Spleen (tissue), 13 donors: ENCODE measurements at places on chromosomes 2 and 18. TPM values are rescaled to one million over a fixed set of nuclear protein-coding genes. Genes with fewer than 3 reads are reported as not detected.
A peak's percentile ranks its signal among the peaks of the same experiment; 100 is the strongest.

Gene ACMSD
- total RNA-seq, result not detected

Gene HAAO
- total RNA-seq, result 9.8 TPM

Gene UGT1A6
- not detected for total RNA-seq

Gene SERPINB5
- total RNA-seq, result not detected

Gene ERFE
- 0.49 TPM for total RNA-seq

DNA sequence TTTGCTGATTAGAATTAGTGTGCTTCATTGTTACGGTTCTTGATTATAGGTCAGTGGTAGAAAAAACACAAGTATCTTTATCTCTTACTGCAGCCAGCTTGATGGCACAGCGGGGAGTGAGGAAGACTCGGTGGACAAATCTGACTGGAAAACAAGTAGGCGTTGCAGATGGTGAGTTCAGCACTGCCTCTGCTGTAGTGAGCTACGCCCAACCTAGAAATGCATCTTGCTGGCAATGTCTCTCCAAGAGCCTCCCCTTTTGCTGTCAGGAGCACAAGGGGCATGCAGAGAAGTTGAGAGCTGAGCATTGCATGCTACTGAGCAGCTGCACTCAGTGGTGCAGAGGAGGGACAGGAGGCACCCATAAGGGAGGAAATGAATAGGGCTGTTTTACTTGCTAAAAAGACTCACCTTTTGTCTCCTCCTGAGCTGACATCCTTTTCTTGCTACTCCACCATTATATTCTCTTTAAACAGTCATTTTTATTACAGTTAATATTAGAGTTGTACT lies 977.3 kb upstream of the ACVR2A start:
- no peaks in the 10 kb centered on the region for H3K4me1 ChIP-seq
- H3K4me3 ChIP-seq, result no peak overlapping the region
- no peak for DNase-seq
- H3K36me3 ChIP-seq, result no peaks in the 10 kb centered on the region

- no peak for DNase-seq
- H3K27ac ChIP-seq, result no peak overlapping the region
- H3K4me1 ChIP-seq, result peaks cover 15% of the 10 kb centered on the region
These were observed 111.5 kb downstream of the MGAT5 start for GRCh38 chr2:134365356-134365755.

- no peaks in the 10 kb centered on the region for H3K36me3 ChIP-seq
- no peak overlapping the region for H3K27ac ChIP-seq
- H3K4me3 ChIP-seq, result no peak overlapping the region
- DNase-seq, result peak; percentile 62
- no peaks in the 10 kb centered on the region for H3K4me1 ChIP-seq
- no peaks in the 10 kb centered on the region for H3K27me3 ChIP-seq
These were observed 179.4 kb upstream of the HS6ST1 start for GRCh38 chr2:128498086-128498485.

DNA sequence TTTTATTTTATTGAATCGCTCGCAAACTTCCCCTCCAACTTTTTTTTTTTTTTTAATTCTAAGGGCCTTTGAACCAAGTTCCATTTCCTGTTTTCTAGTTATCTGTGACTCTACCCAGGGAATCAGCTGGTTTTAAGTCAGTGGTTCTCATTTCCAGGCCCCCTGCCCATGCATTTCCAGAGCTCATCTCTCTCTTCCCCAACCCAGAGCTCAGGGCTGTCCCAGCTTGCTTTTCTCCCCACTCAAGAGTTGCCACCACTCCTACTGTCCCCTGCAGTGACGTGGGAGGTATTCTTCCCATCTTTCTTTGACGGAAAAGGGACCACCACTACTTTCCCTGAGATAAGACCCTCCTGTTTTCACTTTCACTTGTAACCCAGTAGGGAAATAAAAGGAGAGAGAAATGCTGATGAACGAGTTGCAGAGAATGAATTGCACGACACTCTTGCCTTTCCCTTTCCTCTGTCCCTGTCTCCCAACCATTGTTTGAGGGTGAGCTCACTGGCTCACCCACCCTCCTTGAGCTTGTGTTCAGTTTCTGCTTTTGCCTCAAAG lies 42.1 kb downstream of the TET3 start:
- H3K4me1 ChIP-seq, result peaks cover 89% of the 10 kb centered on the region
- H3K36me3 ChIP-seq, result no peaks in the 10 kb centered on the region

DNA sequence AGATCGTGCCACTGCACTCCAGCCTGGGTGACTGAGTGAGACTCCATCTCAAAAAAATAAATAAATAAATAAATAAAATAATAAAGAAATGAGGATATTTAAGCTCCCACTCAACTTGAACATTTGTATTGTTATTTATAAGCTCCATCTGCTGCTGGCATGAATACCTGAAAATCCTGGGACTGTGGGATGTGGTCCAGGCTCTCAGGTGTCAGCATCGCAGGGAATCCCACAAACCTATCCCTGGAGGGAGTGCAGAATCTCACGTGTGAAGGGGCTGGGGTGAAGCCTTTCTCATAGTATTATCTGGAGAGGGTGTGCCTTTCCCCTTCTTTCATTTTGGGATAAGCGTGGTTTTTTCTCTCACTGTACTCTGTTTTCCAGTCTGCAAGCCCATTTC lies 47.4 kb upstream of the POLE4 start:
- H3K4me1 ChIP-seq, result no peaks in the 10 kb centered on the region
- no peak overlapping the region for H3K27ac ChIP-seq
- H3K27me3 ChIP-seq, result peaks cover 59% of the 10 kb centered on the region
- no peaks in the 10 kb centered on the region for H3K36me3 ChIP-seq
- no peak for DNase-seq
